ENCODE measurements at places on chromosomes 4 and X.

- DNase-seq: no peak
These were observed 27.6 kb upstream of the SRD5A3 start for GRCh38 chr4:55318175-55319129.

DNA sequence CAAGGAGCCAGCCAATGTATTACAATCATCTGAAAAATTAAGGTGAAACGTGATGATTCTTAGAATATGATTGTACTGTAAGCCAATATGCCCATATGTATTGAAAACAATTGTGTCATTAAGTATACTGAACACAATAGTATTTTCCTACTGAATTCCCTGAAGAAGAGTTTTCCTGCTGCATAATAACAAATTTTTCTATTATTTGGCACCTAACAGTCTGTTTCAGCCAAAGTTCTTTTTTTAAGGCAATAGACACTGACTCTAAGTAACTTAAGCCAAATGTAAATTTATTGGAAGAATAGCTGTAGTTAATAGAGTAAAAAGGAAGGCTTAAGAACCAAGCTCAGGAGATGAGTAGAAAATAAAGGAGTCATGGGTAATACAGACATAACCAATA is 220.6 kb downstream of the PPP4R3C start:
- no peak for DNase-seq

GRCh38 chr4:41454423-41454822 is 83.5 kb upstream of the LIMCH1 start:
- DNase-seq: no peak

DNA sequence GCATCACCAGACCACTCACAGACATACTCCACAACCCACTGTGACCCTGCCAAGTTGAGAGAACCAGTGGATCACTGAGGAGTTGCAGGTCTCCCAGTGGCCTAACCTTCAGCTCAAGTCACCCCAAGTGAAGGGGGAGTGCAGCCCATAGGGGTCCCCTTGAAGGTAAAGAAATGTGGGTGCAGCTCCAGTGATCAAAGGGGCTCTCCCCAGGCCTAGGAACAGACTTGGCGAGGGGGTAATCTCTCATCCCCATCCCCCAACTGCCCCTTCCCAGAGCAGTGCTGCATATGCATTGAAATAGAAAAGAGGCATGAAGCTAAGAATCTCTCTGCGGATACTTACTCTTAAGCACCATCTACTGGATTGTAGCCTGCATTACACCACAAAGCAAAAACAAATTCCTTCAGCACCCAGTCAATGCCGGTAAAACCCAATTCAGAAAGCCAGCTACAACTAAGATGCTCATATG is 27.0 kb downstream of the MAGEE1 start:
- DNase-seq: no peak

DNA sequence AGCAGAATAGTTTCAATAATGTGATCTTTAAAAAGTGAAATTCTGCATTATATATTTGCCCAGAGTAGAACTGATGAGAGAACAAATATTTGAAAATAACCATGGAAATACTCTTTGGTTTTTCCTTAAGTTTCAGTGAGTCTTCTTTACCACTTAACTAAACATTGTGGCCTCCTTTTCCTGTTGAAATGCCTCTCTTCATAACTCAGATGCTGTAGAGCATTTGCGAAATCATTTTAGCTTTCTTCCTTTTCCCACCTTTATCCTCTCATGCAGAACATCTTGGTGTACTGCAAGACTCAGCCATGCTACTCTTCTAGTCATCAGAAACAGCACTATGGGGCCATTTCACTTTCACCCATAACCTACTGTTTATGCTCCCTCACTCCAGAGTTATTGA is 48.2 kb downstream of the CASK start:
- DNase-seq: no peak

GRCh38 chr4:88005076-88005475 is 2.4 kb upstream of the PKD2 start:
- no peak for DNase-seq

- DNase-seq: no peak
These were observed 1.4 kb upstream of the ZNF185 start for GRCh38 chrX:152896450-152896849.

- no peak for DNase-seq
These were observed 69.3 kb upstream of the FAM241A start for GRCh38 chr4:112075906-112076305.

GRCh38 chrX:153578200-153578835 is 20.6 kb downstream of the CCNQ start:
- DNase-seq: no peak

GRCh38 chr4:88858752-88859151 is 161.1 kb upstream of the NAP1L5 start:
- DNase-seq: no peak

- no peak for DNase-seq
These were observed 1070.1 kb downstream of the STPG2 start for GRCh38 chr4:97073194-97073593.

GRCh38 chr4:175440786-175441185 is 371.3 kb downstream of the GPM6A start:
- no peak for DNase-seq

- DNase-seq: no peak
These were observed 68.1 kb downstream of the DRD5 start for GRCh38 chr4:9849538-9849920.

DNA sequence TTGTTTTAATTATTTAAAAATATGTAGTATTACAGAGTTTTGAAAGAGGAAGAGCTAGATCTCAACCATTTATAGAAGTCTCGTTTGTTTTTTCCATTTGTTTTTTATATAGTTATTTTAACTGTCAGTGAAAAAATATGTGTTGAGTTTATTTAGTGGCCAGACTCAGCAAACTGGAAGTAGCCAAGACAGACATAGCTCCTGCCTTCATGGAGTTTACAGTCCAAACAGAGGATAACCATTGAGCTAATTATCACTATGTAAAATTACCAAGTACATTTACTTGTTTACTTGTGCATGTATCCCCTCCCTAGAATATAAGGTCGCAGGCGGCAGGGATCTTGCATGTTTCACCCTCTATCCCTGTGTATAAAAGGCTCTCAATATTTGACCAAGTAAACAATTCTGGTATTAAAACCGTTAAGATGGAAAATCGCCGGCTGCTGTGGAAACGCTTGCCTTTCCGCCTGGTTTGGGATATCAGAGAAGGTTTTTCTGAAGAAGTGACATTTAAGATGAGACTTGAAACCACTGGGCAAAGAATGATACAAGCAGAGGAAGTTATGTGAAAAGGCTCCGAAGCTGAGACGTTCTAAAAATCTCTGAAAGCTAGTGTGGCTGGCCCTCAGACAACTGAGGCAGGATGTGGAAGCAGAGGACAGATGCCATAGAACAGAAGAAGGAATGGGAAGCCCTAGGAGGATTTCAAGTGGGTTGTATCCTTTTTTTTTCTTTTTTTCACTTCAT is 1.3 kb upstream of the CCNI start:
- no peak for DNase-seq

- DNase-seq: no peak
These were observed 149.6 kb downstream of the RAPGEF2 start for GRCh38 chr4:159252491-159252890.

- DNase-seq: no peak
These were observed 827.7 kb downstream of the FSTL5 start for GRCh38 chr4:161336016-161336530.

DNA sequence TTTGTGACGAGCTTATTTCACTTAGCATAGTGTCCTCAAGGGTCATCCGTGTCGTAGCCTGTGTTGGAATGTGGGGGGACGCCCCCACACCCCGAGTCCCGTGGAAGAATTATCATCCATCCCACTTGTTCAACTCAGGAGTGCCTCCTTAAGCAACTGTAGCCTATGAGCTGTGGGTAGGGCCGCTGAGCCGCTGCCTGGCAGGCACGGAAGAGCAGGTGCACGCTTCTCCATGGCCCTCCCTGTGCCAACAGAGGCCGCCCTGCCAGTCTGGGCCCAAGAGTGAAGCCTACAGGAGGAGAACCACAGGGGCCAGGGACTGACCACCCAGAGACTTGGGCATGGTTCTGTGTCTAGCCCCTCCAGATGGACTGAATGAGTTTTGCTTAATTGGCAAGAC is 2.3 kb upstream of the RGS12 start:
- no peak for DNase-seq

DNA sequence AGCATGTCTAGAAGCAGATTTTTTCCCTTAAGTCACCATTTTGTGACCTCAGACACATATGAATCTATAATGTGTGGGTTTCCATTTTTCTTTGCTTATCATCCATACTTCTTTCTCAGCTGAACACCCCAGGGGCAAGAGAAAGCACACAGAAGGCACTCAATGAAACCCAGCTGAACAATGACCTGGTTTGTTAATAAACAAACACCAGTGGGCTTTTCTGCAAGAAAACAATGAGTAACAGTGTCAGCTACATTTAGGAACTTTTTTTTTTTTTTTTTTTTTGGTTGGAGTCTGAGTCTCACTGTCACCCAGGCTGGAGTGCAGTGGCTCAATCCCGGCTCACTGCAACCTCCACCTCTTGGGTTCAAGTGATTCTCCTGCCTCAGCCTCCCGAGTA is 40.7 kb upstream of the KLF3 start:
- no peak for DNase-seq

GRCh38 chr4:142961866-142962265 is 115.8 kb upstream of the INPP4B start:
- no peak for DNase-seq

DNA sequence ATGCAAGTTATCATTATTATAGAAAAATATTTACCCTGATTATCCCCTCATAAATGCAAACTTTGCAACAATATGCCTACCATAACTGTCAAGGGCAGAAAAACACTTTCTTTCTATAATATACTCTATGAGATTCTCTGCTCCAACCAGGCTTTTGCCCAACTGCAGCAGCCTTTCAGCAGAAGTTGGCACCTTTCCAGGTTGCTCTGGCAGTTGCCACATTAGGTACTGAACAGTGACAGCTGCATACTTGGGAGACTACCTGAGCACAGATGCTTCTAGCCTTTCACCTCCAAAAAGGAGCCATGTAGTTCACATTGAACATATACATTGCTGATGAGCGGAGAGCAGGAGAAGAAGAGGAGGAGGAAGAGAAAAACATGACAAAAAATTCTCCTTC is 69.5 kb upstream of the BRWD3 start:
- no peak for DNase-seq

- DNase-seq: no peak
These were observed 991.4 kb downstream of the ARAP2 start for GRCh38 chr4:35252866-35253265.

GRCh38 chr4:129239088-129239487 is 143.1 kb downstream of the C4orf33 start:
- DNase-seq: no peak

- no peak for DNase-seq
These were observed 47.3 kb downstream of the STIM2 start for GRCh38 chr4:26907731-26908599.

DNA sequence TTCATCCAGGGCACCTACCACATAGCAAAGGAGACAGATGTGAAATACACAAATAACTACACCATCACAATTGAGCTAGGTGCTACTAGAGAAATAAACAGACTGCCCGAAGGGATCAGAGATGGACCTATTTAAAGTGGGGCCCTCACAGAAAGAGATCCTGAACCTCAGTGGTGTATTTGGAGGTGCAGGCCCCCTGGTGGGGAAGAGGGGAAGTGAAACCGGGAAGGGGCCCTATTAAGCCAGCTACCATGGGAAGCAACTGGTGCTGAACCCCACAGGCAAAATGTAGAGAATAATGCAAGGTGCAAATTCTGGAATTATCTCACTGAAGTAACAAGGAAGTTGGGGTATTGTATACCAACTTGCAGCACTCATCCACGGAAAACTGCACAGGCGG is 78.6 kb upstream of the FAM9A start:
- DNase-seq: no peak

GRCh38 chr4:15398732-15399131 is 29.1 kb upstream of the C1QTNF7 start:
- no peak for DNase-seq

GRCh38 chrX:49309401-49309981 is 6.0 kb downstream of the GAGE10 start:
- DNase-seq: no peak

GRCh38 chrX:17616936-17617335 is 120.4 kb upstream of the SCML1 start:
- DNase-seq: no peak

DNA sequence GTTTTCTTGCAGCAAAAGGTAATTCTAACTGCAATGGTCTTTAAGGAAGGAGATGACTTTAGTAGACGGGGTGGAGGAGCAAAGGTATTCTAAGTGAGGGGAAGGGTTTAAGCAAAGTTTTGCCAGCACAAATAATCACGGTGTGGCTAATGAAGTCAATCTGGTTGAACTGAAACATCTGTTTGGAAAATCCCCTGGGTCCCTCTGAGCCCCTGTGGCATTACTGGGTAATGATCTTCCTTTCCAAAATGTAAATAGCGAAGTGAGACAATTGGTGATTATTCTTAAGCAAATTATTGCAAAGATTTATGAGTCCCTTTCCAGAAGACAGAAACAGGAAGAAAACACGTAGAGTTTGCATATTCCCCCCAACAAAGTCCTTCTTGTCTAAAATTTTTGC is 47.2 kb downstream of the FGFBP1 start:
- no peak for DNase-seq

GRCh38 chrX:44035571-44035970 is 62.4 kb upstream of the NDP start:
- DNase-seq: no peak

DNA sequence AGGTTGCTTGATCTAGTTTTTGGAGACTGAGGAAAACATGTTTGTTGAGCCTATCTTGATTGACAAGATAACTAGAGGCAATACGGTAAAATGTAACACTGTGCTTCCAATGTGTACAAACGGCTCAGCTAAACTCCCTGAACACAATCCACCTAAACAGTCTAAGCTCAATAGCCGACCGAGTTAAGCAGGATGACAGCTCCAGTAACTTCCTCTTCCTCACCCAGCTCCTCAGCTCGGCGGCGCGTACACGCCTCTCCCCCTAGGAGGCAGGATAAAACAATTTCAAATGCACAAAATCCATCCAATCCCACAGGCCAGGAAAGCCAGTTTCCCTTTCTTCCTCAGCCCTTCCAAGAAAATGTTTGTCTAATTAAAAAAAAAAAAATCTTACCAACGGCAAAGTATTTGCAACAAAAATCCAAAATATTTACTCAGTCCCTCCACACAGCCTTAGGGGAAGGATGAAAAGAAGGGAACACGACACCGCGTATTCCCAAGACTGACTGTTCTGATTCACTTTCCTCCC is 1.0 kb downstream of the CNOT6L start:
- no peak for DNase-seq

DNA sequence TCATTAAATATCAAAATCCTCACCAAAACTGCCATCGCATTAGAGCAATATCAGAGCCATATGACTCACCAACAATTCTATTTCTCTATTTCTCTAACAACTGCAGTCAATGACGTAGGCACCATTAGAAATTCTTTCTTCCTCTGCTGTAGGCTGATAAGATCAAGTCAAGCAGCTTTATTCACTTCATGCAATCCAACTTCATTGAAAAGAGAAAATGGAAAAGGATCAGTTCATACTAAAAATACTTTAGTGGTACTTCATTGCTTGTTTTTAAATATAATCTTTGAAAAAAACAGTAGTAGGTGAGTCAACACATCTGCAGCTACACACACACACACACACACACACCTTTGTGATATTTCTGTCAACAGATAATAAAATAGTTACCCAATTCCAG is 345.3 kb upstream of the TENM3 start:
- no peak for DNase-seq

- DNase-seq: no peak
These were observed at the start of gene ITM2A for GRCh38 chrX:79366873-79367749. Gene ITM2A, minus strand, starts transcription at chrX:79367334. Its CDS starts 119 bp downstream, at chrX:79367215.
